ENCODE measurements at places on chromosomes 5 and 9. TPM values are rescaled to one million over a fixed set of nuclear protein-coding genes. Genes with fewer than 3 reads are reported as not detected.

The NUTM2F gene
- not detected for total RNA-seq

The SCGB3A2 gene
- total RNA-seq, result 1.0 TPM

The HMCN2 gene
- 3.3 TPM for total RNA-seq

The ADAMTSL1 gene
- total RNA-seq, result 61.8 TPM

The FRRS1L gene
- 12.8 TPM for total RNA-seq

The LCN15 gene
- total RNA-seq, result not detected

The GFPT2 gene
- total RNA-seq, result 39.8 TPM

The PHF24 gene
- 0.45 TPM for total RNA-seq

The OR1Q1 gene
- total RNA-seq, result not detected

The CAMK2A gene
- total RNA-seq, result 2.5 TPM

The ZNF169 gene
- total RNA-seq, result 11.8 TPM

Data from sciatic nerve (tissue), 2 donors.